ENCODE measurements at places on chromosomes 5 and 9. TPM values are rescaled to one million over a fixed set of nuclear protein-coding genes. Genes with fewer than 3 reads are reported as not detected.

Gene FAM153A
- total RNA-seq: 8.8 TPM

Gene IL4
- not detected for total RNA-seq

DNA sequence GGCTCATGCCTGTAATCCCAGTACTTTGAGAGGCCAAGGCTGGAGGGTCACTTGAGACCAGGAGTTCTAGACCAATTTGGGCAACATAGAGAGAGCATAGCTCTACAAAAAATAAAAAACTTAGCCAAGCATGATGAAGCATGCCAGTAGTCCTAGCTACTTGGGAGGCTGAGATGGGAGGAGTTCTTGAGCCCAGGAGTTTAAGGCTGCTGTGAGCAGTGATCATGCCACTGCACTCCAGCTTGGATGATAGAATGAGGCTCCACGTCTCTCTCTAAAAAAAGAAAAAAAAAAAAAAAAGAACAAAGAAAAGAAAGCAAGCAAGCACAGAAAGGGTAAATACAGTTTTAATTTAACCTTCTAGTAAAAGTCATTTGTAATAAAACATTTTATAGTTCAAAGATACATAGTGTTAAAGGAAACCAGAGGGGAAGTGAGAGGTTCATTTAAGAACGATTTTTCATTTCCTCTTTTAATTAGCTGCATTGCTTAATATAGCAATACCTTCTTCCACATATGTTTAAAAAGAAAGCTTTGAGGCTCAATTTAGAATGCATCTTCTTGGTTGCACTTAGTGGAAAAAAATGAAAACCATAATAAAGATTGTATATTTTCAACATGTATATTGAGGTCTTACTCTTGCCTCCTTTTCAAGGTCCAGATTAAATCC is 14.9 kb downstream of the GAPT start:
- DNase-seq: no peak

GRCh38 chr9:109974918-109975276 is 194.9 kb downstream of the PALM2AKAP2 start:
- no peak for DNase-seq

DNA sequence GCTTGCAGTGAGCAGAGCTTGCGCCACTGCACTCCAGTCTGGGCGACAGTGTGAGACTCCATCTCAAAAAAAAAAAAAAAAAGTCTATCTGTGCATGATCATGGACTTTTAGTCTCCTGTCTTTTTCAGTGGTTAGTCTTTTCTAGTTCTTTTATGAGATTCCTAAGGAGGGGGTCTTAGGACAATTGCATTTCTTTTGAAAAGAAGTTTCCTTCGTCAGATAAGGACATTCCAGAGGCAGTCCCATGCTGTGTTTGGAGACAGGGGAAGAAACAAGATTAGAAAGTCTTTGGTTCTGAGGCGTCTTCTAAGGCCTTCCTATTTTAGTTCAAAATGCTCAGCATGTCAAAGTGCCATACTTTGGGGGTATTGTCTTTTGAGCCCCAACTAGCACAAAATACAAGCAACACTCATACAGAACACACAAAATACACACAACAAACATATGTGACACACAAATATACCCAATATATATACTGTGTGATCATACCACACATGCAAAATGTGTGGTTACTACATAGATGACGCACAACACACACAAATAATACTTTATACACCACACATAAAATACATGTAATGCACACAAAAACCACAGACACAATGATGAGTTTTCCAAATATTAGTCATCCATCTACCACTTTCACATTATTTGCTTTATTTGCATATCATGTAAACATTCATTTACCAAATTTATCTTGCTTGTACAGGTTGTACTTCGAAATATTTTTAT is 394.5 kb downstream of the SPATA31D1 start:
- DNase-seq: no peak
